ENCODE measurements at places on chromosomes 6 and 20.

DNA sequence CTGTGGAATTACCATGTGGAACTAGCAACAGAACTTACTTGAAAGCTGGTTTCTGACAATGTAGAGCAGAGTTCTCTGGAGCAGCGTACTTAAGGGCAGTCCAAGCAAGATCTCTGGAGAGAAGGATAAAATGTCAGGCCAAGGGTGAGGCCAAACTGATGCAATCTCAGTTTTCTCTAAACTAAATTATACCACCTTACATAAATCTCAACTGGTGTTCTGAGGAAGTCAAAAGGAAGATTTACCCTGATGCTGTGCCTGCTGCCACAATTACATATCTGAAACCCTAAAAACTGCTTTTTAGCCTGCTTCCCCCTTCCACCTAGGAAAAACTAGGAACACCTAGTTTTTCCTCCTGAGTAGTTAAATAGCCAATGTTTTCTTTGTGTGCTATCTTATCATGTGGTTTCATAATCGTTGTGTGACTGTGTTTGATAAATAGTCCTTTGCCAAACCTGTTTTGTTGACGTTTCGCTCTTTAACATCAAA is 28.1 kb downstream of the NCOA7 start:
- DNase-seq, result no peak

GRCh38 chr20:33191955-33192354 is 24.0 kb downstream of the BPIFA2 start:
- no peak for DNase-seq

GRCh38 chr6:121767211-121767610 is 331.8 kb downstream of the GJA1 start:
- DNase-seq, result no peak

DNA sequence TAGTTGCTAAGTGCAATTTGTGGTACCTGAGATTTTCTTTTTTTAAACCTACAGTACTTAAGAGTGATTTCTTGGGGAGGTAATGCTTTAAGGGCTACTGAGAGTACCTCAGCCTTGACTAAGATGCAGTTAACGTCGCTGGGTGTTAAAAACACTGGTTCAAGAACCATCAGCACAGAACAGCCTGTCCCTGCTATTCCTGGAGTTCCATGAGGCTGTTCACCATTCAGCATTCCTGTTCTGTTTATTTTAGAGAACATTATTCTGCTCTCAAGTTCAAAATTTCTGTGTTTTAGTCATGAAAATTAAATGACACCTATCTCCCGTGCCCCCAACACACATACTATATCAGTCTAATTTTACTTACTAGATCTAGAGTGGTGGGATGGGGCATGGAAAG is 1.7 kb upstream of the PRELID3B start:
- DNase-seq, result no peak

- DNase-seq, result no peak
Measured at GRCh38 chr6:92888316-92888715, 531.0 kb downstream of the EPHA7 start.

DNA sequence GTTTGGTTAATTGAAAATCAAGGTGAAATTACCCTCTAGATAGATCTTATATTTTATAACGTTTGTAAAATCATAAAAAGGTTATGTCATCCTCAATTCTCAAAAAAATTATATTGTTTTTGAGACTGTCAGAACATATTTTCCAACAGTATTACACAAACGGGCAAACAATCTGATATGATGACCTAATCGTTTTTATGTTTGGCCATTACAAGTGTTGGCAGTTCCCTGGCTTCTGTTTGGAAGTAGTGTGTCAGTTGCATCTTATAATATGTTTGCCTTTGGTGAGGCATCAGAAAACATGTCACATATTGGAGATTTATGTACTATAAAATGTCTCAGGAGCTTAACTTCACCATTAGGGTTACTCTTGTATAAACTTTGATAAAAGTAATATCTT is 308.1 kb upstream of the EPHA7 start:
- no peak for DNase-seq
